ENCODE measurements at places on chromosomes 2 and 18. TPM values are rescaled to one million over a fixed set of nuclear protein-coding genes. Genes with fewer than 3 reads are reported as not detected.
A peak's percentile ranks its signal among the peaks of the same experiment; 100 is the strongest.

- H3K27me3 ChIP-seq, result peaks cover 44% of the 10 kb centered on the region
- H3K27ac ChIP-seq, result no peak overlapping the region
- H3K4me1 ChIP-seq, result peaks cover 9% of the 10 kb centered on the region
- no peak overlapping the region for H3K4me3 ChIP-seq
- no peaks in the 10 kb centered on the region for H3K36me3 ChIP-seq
- no peak for DNase-seq
These were observed 7.4 kb upstream of the NTSR2 start for GRCh38 chr2:11677136-11678055.

DNA sequence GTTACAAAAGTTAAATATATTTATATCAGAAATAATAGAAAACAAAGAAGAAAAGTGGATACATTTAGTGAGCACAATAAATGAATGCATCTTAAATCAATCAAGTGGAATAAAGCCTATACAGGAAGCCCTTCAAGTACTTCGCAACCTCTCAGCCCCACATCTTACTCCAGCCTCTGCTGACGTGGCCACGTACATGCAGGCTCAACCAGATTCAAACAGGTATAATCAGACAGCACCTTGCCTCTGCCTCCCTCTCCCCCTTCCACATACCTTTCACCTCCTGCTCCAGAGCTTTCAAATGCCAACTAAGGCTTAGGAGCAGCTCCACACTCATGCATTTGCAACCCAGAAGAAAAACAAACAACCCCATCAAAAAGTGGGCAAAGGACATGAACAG lies 32.9 kb downstream of the CACNB4 start:
- no peak overlapping the region for H3K27ac ChIP-seq
- H3K27me3 ChIP-seq, result peaks cover 14% of the 10 kb centered on the region
- H3K4me1 ChIP-seq, result no peaks in the 10 kb centered on the region
- no peak for DNase-seq
- no peak overlapping the region for H3K4me3 ChIP-seq

GRCh38 chr18:58239879-58240278 lies 195.9 kb downstream of the NEDD4L start:
- H3K4me3 ChIP-seq, result no peak overlapping the region
- no peak overlapping the region for H3K27ac ChIP-seq
- DNase-seq, result no peak
- no peaks in the 10 kb centered on the region for H3K27me3 ChIP-seq
- no peaks in the 10 kb centered on the region for H3K36me3 ChIP-seq

DNA sequence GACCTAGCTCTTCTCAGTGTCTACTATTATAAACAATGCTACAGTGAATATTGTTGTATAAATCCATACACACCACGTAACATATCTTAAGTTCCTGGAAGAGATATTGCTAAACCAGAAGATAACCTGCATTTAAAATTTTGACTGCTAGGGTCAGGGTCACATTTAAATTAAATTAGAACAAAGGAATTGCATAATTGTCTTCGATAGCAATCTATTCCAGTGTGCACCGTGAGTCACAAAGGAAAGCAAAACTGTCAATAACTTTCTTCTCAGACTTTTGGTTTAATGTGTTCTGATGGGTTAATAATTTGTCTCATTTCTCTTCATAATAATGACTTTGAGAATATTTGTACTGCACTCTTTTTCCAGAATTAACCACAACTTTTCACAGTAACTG lies 4.2 kb downstream of the GEN1 start:
- peaks cover 10% of the 10 kb centered on the region for H3K36me3 ChIP-seq
- H3K27me3 ChIP-seq, result no peaks in the 10 kb centered on the region
- DNase-seq, result no peak
- no peak overlapping the region for H3K27ac ChIP-seq
- H3K4me1 ChIP-seq, result peaks cover 12% of the 10 kb centered on the region

GRCh38 chr2:96656540-96656939 lies 14.0 kb downstream of the FER1L5 start:
- H3K4me3 ChIP-seq, result no peak overlapping the region
- no peaks in the 10 kb centered on the region for H3K27me3 ChIP-seq
- no peak overlapping the region for H3K27ac ChIP-seq
- H3K36me3 ChIP-seq, result no peaks in the 10 kb centered on the region
- no peak for DNase-seq

AOX1 gene
- not detected for total RNA-seq

TTC27 gene
- 34.9 TPM for total RNA-seq

GRCh38 chr18:9336827-9337226 lies 2.3 kb downstream of the TWSG1 start:
- H3K4me3 ChIP-seq, result no peak overlapping the region
- DNase-seq, result no peak
- peaks cover 4% of the 10 kb centered on the region for H3K36me3 ChIP-seq
- H3K4me1 ChIP-seq, result peaks cover 25% of the 10 kb centered on the region
- H3K27me3 ChIP-seq, result peaks cover 5% of the 10 kb centered on the region

- H3K4me1 ChIP-seq, result peaks cover 4% of the 10 kb centered on the region
- no peak overlapping the region for H3K4me3 ChIP-seq
- no peaks in the 10 kb centered on the region for H3K36me3 ChIP-seq
These were observed 234.8 kb upstream of the SMAD2 start for GRCh38 chr18:48165111-48165866.

DNA sequence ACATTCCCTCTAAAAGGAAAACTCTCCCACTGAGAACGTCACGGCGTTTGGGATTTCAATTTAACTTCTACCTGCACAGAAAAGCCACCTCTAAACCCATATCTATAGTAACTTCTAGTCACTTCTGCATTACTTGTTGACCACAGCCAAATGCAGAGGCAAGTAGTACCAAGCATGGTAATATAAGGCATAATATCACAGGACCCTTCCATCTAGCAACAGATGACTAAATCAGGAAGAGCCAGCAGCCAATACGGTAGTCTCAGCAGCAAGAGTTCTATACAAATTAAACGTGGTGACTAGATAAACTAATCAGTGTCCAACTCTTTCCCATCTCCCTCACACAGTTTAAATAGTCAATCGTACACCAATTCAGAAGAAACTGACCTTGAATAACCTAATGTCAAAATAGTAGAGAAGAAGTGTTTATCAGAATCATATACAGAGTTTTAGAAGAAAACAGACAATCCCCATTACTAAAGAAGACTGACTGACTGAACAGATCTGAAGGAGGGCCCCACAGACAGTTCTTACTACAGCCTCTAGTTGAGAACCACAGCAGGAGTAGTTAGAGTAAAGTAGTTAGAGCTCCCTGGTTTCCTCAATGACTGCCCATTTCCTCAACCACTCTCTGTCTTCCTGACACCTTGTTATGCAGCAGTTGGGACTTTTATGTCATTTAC lies 30.0 kb downstream of the MEMO1 start:
- H3K4me3 ChIP-seq, result no peak overlapping the region
- no peak for DNase-seq
- peaks cover 16% of the 10 kb centered on the region for H3K36me3 ChIP-seq
- H3K4me1 ChIP-seq, result peaks cover 21% of the 10 kb centered on the region

PLEKHA3 gene
- 24.9 TPM for total RNA-seq

DNA sequence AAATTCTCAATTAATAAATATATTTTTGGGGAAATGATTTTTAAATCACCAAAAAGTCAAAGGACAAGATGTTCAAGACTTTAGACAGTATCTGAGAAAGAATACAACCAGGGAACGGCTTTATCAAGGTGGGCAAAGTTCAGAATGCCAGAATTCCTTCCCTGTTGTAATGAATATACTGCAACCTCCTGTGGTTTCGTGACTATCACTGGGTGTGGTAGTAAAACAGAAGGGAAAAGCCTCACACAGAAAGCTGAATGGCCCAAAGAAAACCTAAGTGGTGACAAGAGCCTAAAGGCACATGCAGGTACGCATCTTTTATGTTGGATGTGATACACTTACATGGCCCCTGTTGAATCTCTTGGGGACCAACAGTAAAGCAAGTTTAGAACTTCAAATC lies 37.1 kb downstream of the MBD2 start:
- H3K36me3 ChIP-seq, result peaks cover 12% of the 10 kb centered on the region
- no peak overlapping the region for H3K27ac ChIP-seq
- DNase-seq, result no peak
- H3K4me3 ChIP-seq, result no peak overlapping the region
- peaks cover under 1% of the 10 kb centered on the region for H3K4me1 ChIP-seq
- H3K27me3 ChIP-seq, result no peaks in the 10 kb centered on the region

GRCh38 chr2:2536416-2537056 lies 205.5 kb upstream of the MYT1L start:
- no peak for DNase-seq
- H3K27me3 ChIP-seq, result peaks cover 16% of the 10 kb centered on the region
- no peak overlapping the region for H3K4me3 ChIP-seq
- H3K36me3 ChIP-seq, result no peaks in the 10 kb centered on the region

MARCHF4 gene
- total RNA-seq, result not detected

DNA sequence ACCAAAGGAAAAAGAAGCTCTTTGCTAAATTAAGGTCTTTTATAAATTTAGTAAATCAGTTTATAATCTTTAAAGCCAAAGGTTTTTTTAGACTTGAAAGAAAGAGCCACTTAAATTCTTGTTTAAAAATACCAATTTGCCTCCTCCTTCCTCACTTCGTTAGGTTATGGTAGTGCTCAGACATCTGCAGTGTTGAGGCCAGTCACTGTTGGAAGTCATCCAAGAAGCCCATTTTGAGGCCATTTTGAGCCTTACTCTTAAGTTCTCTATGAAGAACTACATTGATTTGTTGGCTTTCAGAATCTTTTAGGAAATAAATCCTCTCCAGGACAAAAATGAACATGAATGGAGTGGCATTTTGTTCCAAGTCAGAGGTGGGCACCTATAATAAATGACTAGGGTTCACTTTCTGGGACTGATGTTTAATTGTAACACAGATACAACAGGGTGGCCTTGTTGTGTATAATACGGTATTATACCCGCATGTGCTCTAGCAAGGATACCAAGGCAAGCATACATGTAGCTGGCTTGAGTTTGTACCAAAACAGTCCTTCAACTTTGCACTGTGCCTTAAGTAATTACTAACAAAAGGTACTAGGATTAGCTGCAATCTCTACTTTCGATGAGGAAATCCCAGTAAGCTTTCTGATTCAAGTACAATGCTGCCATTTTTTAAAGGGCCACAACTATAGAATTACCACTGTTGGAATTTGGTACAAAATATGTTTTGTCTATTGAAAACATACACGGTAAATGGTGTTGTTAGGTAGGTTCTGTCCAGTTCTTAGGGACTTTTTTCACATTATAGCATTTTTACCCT lies 22.8 kb downstream of the SLC66A3 start:
- H3K4me1 ChIP-seq, result peaks cover 11% of the 10 kb centered on the region
- no peaks in the 10 kb centered on the region for H3K36me3 ChIP-seq
- no peak for DNase-seq
- H3K27ac ChIP-seq, result no peak overlapping the region
- no peaks in the 10 kb centered on the region for H3K27me3 ChIP-seq

GRCh38 chr2:65153515-65153914 lies 23.6 kb upstream of the RAB1A start:
- no peak overlapping the region for H3K4me3 ChIP-seq
- H3K27me3 ChIP-seq, result no peaks in the 10 kb centered on the region
- H3K4me1 ChIP-seq, result no peaks in the 10 kb centered on the region
- H3K27ac ChIP-seq, result no peak overlapping the region
- H3K36me3 ChIP-seq, result no peaks in the 10 kb centered on the region

DNA sequence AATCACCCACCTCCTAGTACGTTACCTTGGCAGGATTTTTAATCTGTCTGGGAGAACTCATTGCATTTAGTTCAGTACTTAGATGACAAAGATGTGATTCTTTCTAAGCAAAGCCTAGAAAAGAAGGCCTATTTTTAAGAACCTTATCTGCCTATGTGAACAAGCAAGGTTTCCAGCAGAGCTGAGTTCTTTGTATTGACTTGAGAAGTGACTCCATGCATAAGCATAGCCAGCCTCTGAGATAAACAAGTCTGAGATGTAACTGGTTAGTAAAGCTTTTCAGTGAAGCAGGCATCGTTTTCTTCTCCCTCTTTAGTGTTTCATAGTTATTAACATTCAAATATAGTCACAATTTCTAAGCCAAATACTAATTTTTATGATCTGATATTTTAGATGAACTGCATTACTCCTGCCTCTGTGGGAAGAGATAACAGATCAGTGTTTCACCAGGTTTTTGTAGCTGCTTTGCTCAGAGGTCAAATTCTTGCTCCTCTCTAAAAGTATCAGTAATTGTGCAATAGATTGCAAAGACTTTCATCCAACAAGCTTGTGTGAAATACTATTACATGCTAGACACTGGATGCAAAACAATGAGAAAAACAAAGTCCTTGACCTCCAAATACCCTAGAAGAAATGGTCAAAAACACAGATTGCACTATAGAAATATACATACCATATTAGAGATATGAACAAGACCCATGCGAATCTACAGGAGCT lies 107.8 kb downstream of the MBD2 start:
- no peak overlapping the region for H3K4me3 ChIP-seq
- DNase-seq, result no peak
- H3K4me1 ChIP-seq, result peaks cover 2% of the 10 kb centered on the region
- H3K27me3 ChIP-seq, result no peaks in the 10 kb centered on the region

DNA sequence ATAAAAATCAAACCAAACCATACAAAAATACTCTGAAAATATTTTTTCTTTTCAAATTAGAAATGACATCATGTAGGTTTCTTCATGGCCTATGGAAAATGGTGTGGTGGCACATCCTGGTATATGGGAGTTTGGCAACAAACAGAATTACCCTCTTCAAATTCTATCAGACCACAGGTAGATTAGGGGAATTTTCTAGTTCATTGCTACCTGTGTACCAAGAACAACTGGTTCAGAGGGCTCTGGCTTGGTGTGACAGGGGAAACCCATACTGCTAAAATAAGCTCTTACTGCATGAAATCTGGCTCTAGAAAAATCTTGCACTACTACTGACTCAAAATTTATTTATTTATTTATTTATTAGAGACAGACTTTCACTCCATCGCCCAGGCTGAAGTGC lies 63.4 kb upstream of the PELI1 start:
- H3K4me1 ChIP-seq, result peaks cover 84% of the 10 kb centered on the region
- no peak overlapping the region for H3K4me3 ChIP-seq
- no peak for DNase-seq
- peak overlapping the region; percentile 67 for H3K27ac ChIP-seq

GRCh38 chr2:88190808-88191721 lies 20.9 kb downstream of the THNSL2 start:
- no peaks in the 10 kb centered on the region for H3K4me1 ChIP-seq
- no peak overlapping the region for H3K4me3 ChIP-seq
- H3K36me3 ChIP-seq, result peaks cover 5% of the 10 kb centered on the region
- no peak overlapping the region for H3K27ac ChIP-seq

DNA sequence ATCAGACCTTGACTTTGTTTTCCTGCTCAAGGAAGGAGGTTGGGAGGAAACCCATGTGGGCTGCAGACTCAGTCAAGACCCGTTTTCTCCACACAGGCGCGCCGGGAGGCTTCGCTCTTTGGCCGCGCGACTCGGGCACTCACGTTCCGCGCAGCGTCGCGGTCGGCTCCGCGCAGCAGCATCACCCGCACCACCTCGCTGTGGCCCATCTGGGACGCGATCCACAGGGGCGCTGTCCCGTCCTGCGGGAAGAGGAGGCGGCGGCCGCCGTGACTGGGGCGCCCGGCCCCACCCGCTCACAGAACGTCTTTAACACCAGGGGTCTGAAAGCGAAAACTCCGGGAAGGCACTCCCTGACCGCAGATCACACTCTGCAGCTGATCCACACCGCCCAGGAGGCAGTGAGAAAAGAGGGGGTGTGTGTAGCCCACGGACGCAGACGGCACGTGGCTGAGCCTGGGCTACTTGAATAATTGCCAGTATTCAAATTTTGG lies 33.1 kb upstream of the NPC1 start:
- no peaks in the 10 kb centered on the region for H3K36me3 ChIP-seq
- peak overlapping the region; percentile 47 for H3K4me3 ChIP-seq
- H3K27ac ChIP-seq, result no peak overlapping the region

UGT1A3 gene
- total RNA-seq, result not detected

GRCh38 chr2:229856413-229856812 lies 65.4 kb downstream of the TRIP12 start:
- peaks cover 46% of the 10 kb centered on the region for H3K4me1 ChIP-seq
- no peak overlapping the region for H3K4me3 ChIP-seq
- H3K27ac ChIP-seq, result no peak overlapping the region
- peaks cover 46% of the 10 kb centered on the region for H3K36me3 ChIP-seq

Measured in activated naive CD8-positive, alpha-beta T cell treated with anti-CD3 and anti-CD28 coated beads for 36 hours (primary cell).